ENCODE measurements at places on chromosomes 16 and 17. TPM values are rescaled to one million over a fixed set of nuclear protein-coding genes. Genes with fewer than 3 reads are reported as not detected.

The ZNF385C gene
- 0.20 TPM for total RNA-seq

The KRT20 gene
- not detected for total RNA-seq

The CTRB1 gene
- not detected for total RNA-seq

The C17orf58 gene
- total RNA-seq = 5.0 TPM

The QRICH2 gene
- total RNA-seq = 2.7 TPM

The STH gene
- not detected for total RNA-seq

The NT5C gene
- 25.5 TPM for total RNA-seq

The SNX20 gene
- total RNA-seq = 0.72 TPM

The KRTAP2-3 gene
- not detected for total RNA-seq

The TPSD1 gene
- 0.50 TPM for total RNA-seq

The COQ7 gene
- total RNA-seq = 40.1 TPM

The CACNG4 gene
- not detected for total RNA-seq

The MSLN gene
- total RNA-seq = 4.6 TPM

The CA5A gene
- total RNA-seq = not detected

The CHST6 gene
- total RNA-seq = 0.27 TPM
